Sigmoid colon (tissue), 7 donors: ENCODE measurements at places on chromosomes 13 and 19. TPM values are rescaled to one million over a fixed set of nuclear protein-coding genes. Genes with fewer than 3 reads are reported as not detected.

DNA sequence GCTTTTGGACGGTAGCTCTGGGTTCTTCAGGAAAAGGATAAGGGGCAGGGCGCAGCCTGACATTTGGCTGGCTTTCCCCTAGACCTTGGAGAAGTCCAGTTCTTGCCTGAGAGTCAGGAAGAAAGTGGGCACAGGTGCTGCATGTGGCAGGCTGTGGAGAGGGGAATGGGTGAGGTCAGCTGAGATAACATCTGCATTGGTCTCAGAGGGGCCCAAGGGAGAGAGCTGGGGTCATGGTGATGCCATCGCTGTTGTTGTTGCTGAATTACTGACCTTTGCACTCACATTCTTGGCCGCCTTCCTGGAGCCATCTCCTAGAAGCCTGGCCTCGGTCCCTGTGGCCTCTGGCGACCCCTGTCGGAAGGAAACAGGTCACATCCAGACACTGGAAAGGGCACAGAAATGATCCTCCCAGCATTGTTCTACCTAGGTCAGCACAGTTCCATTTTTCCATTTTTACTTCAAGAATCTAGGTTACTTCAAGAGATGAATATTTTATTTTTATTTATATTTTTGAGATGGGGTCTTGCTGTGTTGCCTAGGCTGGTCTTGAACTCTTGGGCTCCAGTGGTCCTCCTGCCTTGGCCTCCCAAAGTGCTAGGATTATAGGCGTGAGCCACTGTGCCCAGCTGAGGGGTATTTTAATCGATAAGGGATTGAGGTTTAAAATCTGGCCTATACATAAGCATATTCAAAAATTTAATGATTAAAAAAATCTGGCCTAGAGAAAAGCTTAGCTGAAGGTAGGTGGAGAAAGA lies 6.5 kb upstream of the LIPE start:
- no peaks in the 10 kb centered on the region for H3K36me3 ChIP-seq
- no peak for DNase-seq
- H3K4me3 ChIP-seq, result no peak overlapping the region
- no peak overlapping the region for H3K27ac ChIP-seq
- no peaks in the 10 kb centered on the region for H3K27me3 ChIP-seq

- no peak overlapping the region for H3K27ac ChIP-seq
- DNase-seq, result no peak
- peaks cover 28% of the 10 kb centered on the region for H3K36me3 ChIP-seq
- no peaks in the 10 kb centered on the region for H3K4me1 ChIP-seq
These were observed 24.0 kb downstream of the ZNF564 start for GRCh38 chr19:12527034-12527836.

GRCh38 chr19:1355568-1356507 lies 27.9 kb upstream of the NDUFS7 start:
- H3K27ac ChIP-seq, result peak overlapping the region; percentile 98
- no peak for DNase-seq
- H3K4me1 ChIP-seq, result peaks cover 38% of the 10 kb centered on the region
- H3K4me3 ChIP-seq, result peak overlapping the region; percentile 67

- H3K4me1 ChIP-seq, result no peaks in the 10 kb centered on the region
- no peak overlapping the region for H3K4me3 ChIP-seq
- no peak overlapping the region for H3K27ac ChIP-seq
- no peaks in the 10 kb centered on the region for H3K27me3 ChIP-seq
These were observed 128.2 kb upstream of the OBI1 start for GRCh38 chr13:78787190-78787589.

DNA sequence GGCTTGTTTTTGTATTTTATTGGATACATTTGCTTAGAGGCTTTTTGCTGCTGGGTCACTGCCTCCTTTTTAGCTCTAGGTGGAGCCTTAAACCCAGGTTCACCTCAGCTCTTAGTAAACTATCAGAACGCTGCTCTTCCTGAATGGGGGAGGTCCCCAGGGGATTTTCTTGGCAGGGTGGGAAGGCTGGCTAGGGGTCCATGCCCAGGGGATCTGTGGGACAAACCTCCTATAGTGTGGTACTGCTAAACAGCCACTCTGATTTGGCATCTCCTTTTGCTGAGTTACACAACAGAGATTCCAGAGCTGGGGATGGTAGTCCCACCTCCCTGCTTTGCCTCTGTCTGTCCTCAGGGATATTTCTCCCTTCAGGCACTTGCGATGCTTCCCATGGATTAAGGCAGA lies 204.9 kb downstream of the ZIC5 start:
- DNase-seq, result no peak
- no peak overlapping the region for H3K4me3 ChIP-seq
- H3K27me3 ChIP-seq, result no peaks in the 10 kb centered on the region
- H3K4me1 ChIP-seq, result no peaks in the 10 kb centered on the region
- no peaks in the 10 kb centered on the region for H3K36me3 ChIP-seq

Gene CYP4F2
- not detected for total RNA-seq

DNA sequence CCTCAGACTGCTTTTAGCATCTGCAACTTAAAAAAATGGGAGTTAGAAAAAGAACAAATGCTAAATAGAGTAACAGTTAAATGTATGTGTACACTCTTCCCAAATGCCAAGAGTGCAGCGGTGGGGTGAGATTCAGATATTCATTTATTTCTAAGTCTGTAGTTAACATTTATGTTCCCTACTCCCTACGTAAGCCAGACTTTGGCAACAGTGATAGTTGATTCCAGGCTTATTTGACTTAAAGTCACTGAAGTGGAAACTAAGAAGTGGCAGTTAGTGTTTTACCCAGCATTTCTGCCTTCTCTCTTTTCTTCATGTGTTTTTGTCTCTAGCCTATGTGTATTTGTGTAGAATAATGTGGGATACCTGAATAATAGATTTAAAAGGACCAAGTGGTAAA lies 4.5 kb downstream of the MIR17HG start:
- no peak overlapping the region for H3K4me3 ChIP-seq
- no peak for DNase-seq
- H3K27me3 ChIP-seq, result no peaks in the 10 kb centered on the region
- H3K27ac ChIP-seq, result no peak overlapping the region
- H3K4me1 ChIP-seq, result peaks cover 25% of the 10 kb centered on the region
- peaks cover 55% of the 10 kb centered on the region for H3K36me3 ChIP-seq

- H3K27ac ChIP-seq, result peak overlapping the region; percentile 96
- no peaks in the 10 kb centered on the region for H3K27me3 ChIP-seq
- H3K36me3 ChIP-seq, result peaks cover 52% of the 10 kb centered on the region
- peak overlapping the region; percentile 86 for H3K4me3 ChIP-seq
- DNase-seq, result peak; percentile 71
These were observed 1.2 kb downstream of the EEF2 start for GRCh38 chr19:3983936-3984583.

DNA sequence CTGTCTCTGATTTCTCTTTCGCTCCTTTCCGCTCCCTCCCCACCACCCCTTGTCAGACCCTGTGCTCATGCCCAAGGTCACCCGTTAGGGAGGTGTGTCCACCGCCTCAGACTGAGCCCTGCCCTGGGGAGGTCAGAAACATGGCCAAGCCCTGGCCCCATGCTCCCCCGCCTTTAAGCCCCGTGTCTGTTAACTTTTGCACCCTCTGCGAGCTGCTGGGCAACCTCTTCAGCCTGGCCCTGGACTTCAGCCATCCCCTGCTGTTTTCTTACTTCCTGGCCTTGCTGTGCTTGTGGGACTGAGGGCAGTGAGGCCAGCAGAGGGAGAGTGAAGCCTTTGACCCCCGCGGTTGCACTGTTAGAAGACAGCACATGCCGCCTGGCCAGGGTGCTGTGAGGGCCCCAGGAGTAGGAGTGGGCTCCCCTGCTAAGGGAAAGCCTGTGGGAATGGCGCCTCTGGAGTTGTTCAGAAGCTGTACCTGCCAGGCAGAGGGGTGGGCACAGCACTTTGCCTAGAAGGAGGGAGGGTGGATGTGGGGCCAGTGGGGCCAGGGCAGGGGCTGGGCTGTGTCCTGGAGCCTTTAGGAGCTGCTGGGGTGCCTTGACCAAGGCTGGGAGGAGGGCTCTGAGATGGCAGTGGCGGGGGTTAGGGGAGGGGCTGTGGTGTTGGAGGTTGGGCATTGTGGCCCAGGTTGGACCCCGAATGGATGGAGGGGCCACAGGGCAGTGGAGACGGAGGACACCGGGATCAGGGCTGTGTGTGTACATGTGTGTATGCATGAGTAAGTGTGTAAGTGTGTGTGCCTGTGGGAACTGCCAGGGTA lies 7.9 kb downstream of the UPF1 start:
- H3K36me3 ChIP-seq, result no peaks in the 10 kb centered on the region
- peaks cover 94% of the 10 kb centered on the region for H3K4me1 ChIP-seq
- no peak overlapping the region for H3K27ac ChIP-seq
- no peaks in the 10 kb centered on the region for H3K27me3 ChIP-seq
- no peak overlapping the region for H3K4me3 ChIP-seq

Gene ZNF490
- 4.3 TPM for total RNA-seq
